ENCODE measurements at places on chromosomes 3 and 15.
A peak's percentile ranks its signal among the peaks of the same experiment; 100 is the strongest.

DNA sequence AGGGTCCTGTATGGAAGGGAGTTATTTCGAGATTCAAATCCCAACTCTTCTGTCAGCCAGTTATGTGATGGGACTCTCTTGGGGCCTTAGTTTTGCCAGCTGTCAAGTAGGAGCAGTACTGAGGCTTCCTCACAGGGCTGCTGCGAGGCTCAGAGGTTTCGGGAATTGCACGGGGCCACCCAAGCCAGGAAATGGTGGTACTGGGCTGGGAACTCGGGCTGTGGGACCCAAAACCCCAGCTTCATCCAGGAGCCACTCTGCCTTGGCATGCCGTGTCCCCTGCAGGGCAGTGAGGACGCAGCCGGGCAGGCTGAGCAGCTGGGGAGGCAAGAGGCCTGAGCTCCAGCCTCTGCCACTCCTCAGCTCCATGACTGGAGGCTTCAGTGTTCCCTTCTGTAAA lies 118.6 kb downstream of the ETFA start:
- no peak for DNase-seq

- no peak for DNase-seq
These were observed 71.1 kb downstream of the DNAJB8 start for GRCh38 chr3:128395500-128396162.

DNA sequence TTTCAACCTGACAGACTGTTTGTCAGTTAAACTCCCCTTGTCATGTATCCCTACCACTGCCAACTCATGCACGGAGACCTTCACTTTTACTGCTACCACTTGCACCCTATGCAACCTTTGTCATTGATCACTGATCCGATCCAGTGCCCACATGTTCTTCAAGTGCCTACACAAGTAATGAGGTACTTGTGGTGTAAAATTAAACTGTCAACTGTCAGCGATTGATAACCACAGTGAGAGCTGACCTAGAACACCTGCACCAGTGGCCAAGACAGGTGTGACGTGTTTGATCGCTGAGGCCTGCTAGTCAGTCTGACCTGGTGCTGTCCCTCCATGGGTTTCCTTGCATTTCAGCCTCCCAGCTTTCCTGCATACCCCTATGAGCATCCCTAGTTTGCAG lies 55.6 kb downstream of the MECOM start:
- DNase-seq = no peak

GRCh38 chr15:87940768-87941167 lies 315.8 kb downstream of the NTRK3 start:
- no peak for DNase-seq

DNA sequence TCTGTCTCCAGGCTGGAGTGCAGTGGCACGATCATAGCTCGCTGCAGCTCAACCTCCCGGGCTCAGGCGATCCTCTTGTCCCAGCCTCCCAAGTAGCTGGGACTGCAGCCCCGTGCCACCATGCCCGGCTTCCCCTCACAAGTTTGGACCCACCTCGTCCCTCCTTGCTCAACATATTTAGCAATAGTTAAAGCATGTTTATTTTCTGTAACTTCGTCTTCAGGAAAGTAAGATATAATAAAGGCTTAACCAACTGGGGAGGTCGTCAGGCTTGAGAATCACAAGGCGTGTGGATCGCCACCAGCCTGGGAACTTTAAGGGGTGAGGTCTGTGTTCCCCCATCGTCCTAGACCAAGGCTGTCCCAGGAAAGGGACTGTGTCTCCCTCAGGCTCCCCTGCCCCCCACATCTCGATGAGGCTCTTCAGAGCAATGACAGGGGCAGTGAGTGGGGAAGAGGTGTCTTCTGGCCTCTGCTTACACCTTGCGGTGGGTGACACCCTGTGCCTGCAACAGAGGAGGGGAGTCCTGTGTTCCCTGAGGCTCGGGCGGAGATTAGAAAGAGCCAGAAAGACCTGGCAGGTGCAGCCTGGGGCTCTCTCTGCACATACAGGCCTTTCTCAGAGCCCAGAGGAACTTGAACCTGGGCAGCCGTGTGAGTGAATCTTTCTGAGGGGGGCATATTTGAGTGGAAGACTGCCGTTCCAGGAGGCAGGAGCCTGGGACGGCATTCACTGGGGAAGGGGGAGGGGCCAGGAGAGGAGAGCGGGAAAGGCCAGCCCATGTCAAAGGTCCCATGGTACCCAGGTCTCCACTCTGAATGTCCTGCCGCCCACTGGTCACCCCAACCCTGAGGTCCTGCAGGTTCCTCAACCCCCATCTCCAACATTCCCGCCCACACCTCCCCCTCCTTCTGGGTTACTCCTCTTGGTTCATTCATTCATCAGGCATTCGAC lies 152.3 kb downstream of the SMAD6 start:
- no peak for DNase-seq

DNA sequence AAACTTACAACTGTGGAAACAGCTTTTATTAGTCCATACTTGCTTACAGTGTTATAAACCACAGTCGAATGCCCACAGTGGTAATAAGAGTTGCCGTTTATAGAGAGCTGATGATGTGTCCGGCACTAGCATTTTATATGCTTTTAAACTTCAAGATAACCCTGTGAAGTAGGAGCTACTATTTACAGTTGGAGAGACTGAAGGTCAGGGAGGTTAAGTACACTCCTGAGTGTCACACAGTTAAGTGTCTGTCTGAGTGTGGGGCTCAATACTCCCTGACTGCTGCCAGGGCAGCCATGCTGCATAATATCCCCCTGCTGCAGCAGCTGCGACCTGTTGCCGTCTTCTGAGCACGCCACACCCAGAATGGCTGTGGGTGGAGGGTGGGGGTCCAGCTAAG lies 89.9 kb upstream of the TNFAIP8L3 start:
- no peak for DNase-seq

GRCh38 chr15:28956491-28956890 lies 70.7 kb downstream of the APBA2 start:
- DNase-seq = no peak

GRCh38 chr15:48796930-48797329 lies 13.9 kb downstream of the CEP152 start:
- DNase-seq = no peak

GRCh38 chr3:61460636-61461035 lies 100.7 kb upstream of the PTPRG start:
- DNase-seq = no peak

DNA sequence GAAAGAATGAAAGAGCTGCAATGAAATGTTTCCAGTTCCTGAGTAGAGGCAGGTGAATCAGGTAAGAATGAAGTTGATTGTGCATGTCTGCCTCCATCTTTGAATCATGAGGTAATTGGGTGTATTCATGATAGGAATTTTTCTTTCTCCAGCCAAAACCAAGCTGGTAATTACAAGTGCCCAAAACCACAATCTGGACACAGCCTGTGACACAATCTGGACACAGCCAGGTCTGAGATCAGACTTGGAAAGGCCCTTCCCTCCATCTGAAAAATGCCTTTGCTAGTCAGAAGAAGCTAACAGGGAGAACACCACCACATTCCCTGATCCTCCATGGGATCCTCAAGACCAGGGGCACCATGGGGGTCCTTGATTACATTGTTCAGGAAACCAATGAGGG lies 338.5 kb upstream of the THBS1 start:
- no peak for DNase-seq

DNA sequence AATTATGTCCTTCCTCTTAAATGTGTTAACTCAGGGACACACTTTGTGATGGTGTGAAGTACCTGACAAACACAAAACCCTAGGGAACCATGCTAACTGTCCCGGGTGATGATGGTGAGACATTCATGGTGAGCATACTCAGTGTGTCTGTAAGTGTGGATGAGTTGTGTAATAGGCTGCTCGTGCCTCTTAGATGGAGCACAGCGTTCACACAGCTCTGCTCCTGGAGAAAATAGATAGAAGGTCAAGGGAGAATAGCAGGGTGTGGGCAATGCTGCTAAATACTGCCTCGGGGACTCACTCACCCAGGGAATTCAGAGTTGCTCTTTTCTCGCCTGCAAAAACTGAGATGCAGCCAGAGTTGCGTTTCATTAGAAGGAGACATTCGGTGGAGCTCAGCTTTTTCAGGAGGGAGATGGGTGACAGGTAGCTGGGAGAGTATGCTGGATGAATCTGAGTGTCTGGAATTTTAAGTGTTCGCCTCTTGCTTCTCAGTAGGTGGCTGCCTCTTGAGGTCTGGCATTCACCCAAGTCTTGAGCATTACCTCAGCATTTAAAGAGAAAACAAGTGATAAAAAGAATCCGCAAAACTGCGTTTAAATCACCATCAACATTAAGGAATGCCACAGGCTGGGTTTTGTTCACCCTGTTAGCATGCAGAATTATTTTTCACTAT lies 813.2 kb downstream of the AGBL1 start:
- DNase-seq = peak; percentile 7

GRCh38 chr3:158710601-158711000 lies 21.7 kb downstream of the RARRES1 start:
- no peak for DNase-seq

- no peak for DNase-seq
These were observed 373.7 kb upstream of the GOLIM4 start for GRCh38 chr3:168469436-168469835.

DNA sequence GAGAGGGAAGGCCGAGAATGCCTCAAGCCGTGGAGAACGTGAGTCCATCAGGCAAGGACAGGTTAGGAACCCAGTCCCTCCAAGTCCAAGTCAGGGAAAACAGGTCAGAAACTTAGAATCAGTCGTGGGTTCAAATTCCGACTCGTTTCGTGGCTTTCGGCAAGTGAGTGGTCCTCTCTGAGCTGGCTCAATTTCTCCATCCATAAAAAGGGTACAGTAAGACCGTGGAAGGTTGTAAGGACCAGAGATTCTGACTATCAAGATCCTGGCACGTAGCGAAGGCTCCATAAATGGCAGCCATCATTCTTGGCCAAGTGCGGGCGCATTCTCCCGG lies 604 bp upstream of the MED12L start:
- no peak for DNase-seq

Measured in AG04449 (cell line).